ENCODE measurements at places on chromosomes 13 and 19. TPM values are rescaled to one million over a fixed set of nuclear protein-coding genes. Genes with fewer than 3 reads are reported as not detected.

DNA sequence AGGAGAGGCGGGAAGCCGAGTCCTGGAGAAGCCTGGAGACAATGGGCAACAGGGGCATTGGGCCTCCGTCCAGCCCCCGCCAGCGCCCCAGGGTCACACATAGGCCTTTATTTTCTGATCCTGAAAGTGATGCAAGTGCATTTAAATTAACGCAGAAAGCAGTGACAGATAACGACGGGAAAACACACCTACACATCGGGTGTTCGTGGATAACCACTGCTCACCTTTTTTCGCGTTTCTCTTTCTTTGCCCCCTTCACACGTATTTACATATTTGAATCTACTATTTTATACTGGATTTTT is 30.4 kb upstream of the GRTP1 start:
- peaks cover 3% of the 10 kb centered on the region for H3K4me1 ChIP-seq
- no peak overlapping the region for H3K27ac ChIP-seq
- peak overlapping the region; percentile 69 for H3K4me3 ChIP-seq
- H3K27me3 ChIP-seq, result peaks cover 3% of the 10 kb centered on the region

- peaks cover 16% of the 10 kb centered on the region for H3K4me1 ChIP-seq
- H3K27me3 ChIP-seq, result peaks cover 13% of the 10 kb centered on the region
- H3K4me3 ChIP-seq, result peak overlapping the region; percentile 72
- no peak overlapping the region for H3K27ac ChIP-seq
Measured at GRCh38 chr19:10636304-10636972, 11.1 kb downstream of the SLC44A2 start.

Gene TBC1D17
- 36.8 TPM for total RNA-seq

Gene DYRK1B
- total RNA-seq, result 29.5 TPM

Gene ETV2
- 1,894 TPM for total RNA-seq

DNA sequence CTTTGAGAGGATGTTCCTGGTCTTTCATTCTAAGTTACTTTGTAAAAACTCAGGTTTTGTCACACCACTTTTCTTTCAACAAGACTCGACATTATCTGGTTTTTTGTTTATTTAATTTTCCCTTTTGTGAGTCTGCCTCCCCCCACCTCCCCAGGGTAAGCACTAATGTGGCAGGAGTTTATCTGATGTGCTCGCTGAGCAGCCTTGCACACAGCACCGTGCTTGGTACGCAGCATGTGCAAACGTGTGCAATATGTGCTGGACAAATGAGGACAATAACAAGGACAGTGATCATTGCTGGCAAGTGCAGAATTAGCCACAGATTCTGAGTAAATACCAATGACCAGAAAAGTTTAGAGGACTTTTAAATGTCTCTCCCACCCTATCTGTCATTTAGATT is 391.4 kb downstream of the IRS2 start:
- no peak overlapping the region for H3K27ac ChIP-seq
- H3K36me3 ChIP-seq, result peaks cover 3% of the 10 kb centered on the region
- no peaks in the 10 kb centered on the region for H3K4me1 ChIP-seq
- DNase-seq, result no peak
- no peak overlapping the region for H3K4me3 ChIP-seq

Gene CYP4F8
- not detected for total RNA-seq

- H3K27me3 ChIP-seq, result peaks cover 33% of the 10 kb centered on the region
- no peak for DNase-seq
- H3K36me3 ChIP-seq, result no peaks in the 10 kb centered on the region
- H3K4me1 ChIP-seq, result peaks cover 27% of the 10 kb centered on the region
- H3K4me3 ChIP-seq, result peak overlapping the region; percentile 91
Measured at GRCh38 chr13:52849291-52850071, 1.0 kb upstream of the PCDH8 start.

- no peak for DNase-seq
- H3K36me3 ChIP-seq, result peaks cover 29% of the 10 kb centered on the region
- peak overlapping the region; percentile 94 for H3K27ac ChIP-seq
- H3K4me3 ChIP-seq, result peak overlapping the region; percentile 59
Measured at GRCh38 chr19:38695317-38695683, 47.9 kb downstream of the ACTN4 start.

GRCh38 chr13:26965952-26966700 is 205.5 kb downstream of the USP12 start:
- H3K27me3 ChIP-seq, result peaks cover 4% of the 10 kb centered on the region
- H3K27ac ChIP-seq, result no peak overlapping the region
- no peaks in the 10 kb centered on the region for H3K4me1 ChIP-seq
- no peak for DNase-seq

DNA sequence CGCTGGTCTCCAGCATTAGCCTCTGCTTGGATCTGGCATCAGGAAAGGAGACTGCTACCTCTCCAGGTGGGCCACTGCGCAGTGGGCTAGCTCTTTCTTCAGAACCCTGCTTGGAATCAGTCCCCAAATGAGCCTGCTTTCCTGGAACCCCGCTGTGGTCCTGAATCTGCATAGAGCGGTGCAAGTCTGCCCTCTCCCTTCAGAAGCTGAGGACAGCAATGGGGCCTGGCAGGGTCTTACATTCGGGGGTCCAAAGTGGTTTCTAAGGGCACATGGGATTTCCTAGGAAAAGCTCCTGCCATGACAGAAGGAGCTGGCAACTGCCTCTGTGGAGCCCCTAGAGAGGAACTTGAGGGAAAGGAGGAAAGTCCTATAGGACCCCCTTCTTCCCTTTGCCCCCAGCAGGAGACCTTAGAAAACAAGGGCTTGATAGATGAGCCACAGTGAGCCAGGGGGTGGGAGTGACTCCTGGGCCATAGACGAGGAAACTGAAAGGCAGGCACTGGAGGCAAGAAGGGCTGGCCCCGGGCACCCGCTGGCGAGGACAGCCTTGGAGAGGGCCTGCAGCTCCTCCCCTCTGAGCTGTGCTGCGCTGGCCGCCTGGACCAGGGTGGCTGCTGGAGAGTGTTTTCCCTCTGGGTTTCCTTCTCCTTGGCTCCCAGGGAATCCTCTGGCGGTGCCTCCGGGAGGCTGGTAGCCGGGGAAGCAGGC is 1.4 kb upstream of the VSTM2B start:
- no peak overlapping the region for H3K27ac ChIP-seq
- DNase-seq, result peak; percentile 17
- H3K27me3 ChIP-seq, result peaks cover 21% of the 10 kb centered on the region
- no peak overlapping the region for H3K4me3 ChIP-seq
- peaks cover 3% of the 10 kb centered on the region for H3K36me3 ChIP-seq
- H3K4me1 ChIP-seq, result peaks cover 9% of the 10 kb centered on the region

- no peak for DNase-seq
- no peak overlapping the region for H3K4me3 ChIP-seq
- H3K4me1 ChIP-seq, result peaks cover 13% of the 10 kb centered on the region
- no peak overlapping the region for H3K27ac ChIP-seq
Measured at GRCh38 chr13:50403311-50403710, 388.1 kb downstream of the KCNRG start.

Gene POSTN
- 0.41 TPM for total RNA-seq

- no peak for DNase-seq
- H3K36me3 ChIP-seq, result no peaks in the 10 kb centered on the region
- H3K27me3 ChIP-seq, result peaks cover 7% of the 10 kb centered on the region
- no peak overlapping the region for H3K4me3 ChIP-seq
- H3K4me1 ChIP-seq, result peaks cover 8% of the 10 kb centered on the region
Measured at GRCh38 chr13:24614306-24615080, 65.7 kb upstream of the ATP12A start.

- H3K4me1 ChIP-seq, result peaks cover 36% of the 10 kb centered on the region
- peaks cover 28% of the 10 kb centered on the region for H3K27me3 ChIP-seq
- H3K27ac ChIP-seq, result no peak overlapping the region
- peaks cover 62% of the 10 kb centered on the region for H3K36me3 ChIP-seq
Measured at GRCh38 chr19:48735031-48735615, 5.3 kb downstream of the RASIP1 start.

DNA sequence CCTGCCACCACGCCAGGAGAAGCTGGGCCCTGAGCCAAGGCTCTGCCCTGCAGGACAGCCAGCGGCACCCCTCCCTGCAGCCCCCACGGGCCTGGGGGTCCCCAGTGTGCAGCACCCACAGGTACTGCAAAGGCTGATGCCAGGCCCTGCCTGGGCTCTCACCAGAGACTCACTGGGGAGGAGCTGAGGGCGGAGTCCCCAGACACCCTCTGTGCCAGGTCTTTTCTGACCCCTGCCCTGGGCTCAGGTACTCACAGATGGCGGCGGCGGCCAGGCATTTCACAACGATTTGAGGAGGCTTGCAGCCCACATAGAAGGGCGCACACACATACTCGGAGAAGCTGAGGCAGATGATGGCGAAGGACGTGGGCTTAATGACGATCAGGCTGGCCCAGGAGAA is 5.7 kb downstream of the SLC7A9 start:
- H3K36me3 ChIP-seq, result no peaks in the 10 kb centered on the region
- H3K4me1 ChIP-seq, result no peaks in the 10 kb centered on the region
- no peak for DNase-seq
- H3K27ac ChIP-seq, result no peak overlapping the region
- H3K4me3 ChIP-seq, result no peak overlapping the region

- DNase-seq, result no peak
- peaks cover 17% of the 10 kb centered on the region for H3K36me3 ChIP-seq
- peaks cover 28% of the 10 kb centered on the region for H3K27me3 ChIP-seq
- peak overlapping the region; percentile 20 for H3K27ac ChIP-seq
Measured at GRCh38 chr19:49807904-49808675, 5.0 kb downstream of the FUZ start.

DNA sequence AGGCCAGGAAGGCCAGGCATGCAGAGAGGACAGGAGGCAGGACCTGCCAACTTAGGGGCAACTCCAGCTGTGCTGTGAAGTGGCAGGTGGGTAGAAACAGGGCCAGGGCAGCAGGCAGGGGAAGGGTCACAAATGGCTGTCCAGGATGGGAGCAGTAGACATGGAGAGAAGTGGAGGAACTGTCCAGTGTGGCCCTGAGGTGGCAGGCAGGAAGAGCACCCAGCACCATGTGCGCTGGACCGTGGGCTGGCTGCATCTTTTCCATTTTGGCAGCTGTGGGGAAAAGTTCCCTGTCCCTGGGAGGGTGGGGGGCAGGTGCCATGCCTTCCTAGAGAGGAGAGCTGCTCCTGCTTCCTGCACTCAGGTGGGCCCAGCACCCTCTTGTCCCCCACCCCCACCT is 13.8 kb downstream of the DEDD2 start:
- peaks cover 19% of the 10 kb centered on the region for H3K4me1 ChIP-seq
- peaks cover 67% of the 10 kb centered on the region for H3K36me3 ChIP-seq
- no peak overlapping the region for H3K27ac ChIP-seq
- H3K4me3 ChIP-seq, result no peak overlapping the region
- H3K27me3 ChIP-seq, result peaks cover 9% of the 10 kb centered on the region

DNA sequence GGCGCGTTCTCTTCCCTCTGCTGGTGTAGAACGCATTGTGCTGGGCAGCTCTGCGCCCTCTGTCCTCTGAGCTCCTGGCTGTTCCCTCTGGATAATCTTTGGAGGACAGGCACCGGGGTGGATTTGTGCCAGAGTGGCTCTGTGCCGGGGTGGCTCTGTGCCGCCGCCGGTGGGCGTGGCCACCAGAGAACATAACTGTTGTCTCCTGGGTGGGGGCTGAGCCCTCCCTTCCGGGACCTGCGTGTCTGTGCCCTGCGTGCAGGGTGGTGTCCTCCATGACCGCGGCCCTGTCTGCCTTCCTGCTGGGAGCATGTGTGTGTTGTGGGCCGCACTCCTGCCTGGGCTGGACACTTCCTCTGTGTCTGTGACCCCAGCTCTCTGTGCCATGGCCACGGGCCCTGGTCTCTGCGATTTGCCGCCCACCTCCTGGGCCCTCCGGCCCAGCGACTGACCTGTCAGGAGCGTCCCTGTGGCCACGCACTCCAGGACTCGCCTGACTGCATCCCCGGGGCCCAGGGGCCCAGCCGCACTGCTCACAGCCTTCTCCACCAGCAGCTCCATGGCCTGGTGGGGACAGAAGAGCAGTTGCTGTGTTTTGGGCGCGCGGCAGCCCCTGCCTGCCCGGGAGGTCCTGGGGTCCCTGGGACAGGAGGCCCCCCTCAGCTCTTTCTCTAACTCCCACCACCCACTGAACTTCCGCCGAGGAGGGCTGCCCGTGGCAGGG is 22.4 kb upstream of the MATK start:
- no peak overlapping the region for H3K27ac ChIP-seq
- peaks cover 11% of the 10 kb centered on the region for H3K4me1 ChIP-seq
- no peak for DNase-seq
- H3K4me3 ChIP-seq, result peak overlapping the region; percentile 83
- peaks cover 6% of the 10 kb centered on the region for H3K27me3 ChIP-seq

- H3K4me1 ChIP-seq, result peaks cover 13% of the 10 kb centered on the region
- H3K27ac ChIP-seq, result no peak overlapping the region
Measured at GRCh38 chr13:24056616-24057137, 103.8 kb upstream of the SPATA13 start.

Gene ZNF221
- 7.3 TPM for total RNA-seq

DNA sequence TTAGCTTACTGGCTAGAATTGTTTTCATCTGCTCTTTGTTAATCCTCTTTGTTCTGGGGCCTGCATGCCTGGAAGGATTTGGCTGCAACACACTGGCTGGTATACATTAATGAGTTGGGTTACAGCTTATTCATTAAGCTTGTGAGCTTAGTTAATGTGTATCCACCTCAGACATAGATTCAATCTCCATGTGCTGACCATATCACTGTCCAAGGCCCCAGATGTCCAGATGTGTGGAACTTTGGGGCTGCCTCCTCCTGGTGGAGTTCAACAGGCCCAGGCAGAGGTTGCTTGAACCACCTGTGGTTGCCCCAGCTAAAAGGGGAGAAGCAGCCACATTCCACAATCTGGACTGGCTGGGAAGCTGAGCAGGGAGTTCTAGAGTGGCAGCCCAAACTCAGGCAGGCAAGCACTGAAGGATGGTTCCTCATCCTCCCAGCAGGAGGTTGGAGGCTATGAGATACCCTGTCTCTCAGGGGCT is 5.4 kb downstream of the DIAPH3 start:
- no peak overlapping the region for H3K27ac ChIP-seq
- H3K27me3 ChIP-seq, result peaks cover 4% of the 10 kb centered on the region
- no peak for DNase-seq
- peaks cover 6% of the 10 kb centered on the region for H3K36me3 ChIP-seq
- H3K4me3 ChIP-seq, result no peak overlapping the region

DNA sequence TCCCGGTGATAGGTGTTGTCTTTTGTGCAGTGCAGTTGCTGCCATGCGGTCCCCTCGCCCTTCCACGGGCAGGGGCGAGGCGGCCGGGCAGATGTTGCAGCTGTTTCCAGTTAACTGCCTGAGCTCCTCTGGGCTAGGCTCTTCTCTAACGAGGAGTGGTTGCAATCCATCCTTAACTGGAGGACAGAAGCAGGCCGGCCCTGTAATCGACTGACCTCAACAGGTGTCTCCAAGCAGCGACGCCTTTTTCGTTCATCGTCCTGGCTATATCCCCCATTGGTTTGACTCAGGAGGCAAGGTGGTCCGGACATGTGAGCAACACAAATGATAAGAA is 1.9 kb upstream of the TSC22D1 start:
- DNase-seq, result no peak
- peak overlapping the region; percentile 62 for H3K27ac ChIP-seq
- peaks cover 31% of the 10 kb centered on the region for H3K4me1 ChIP-seq
- H3K36me3 ChIP-seq, result peaks cover 17% of the 10 kb centered on the region
- peak overlapping the region; percentile 89 for H3K4me3 ChIP-seq

Gene ETHE1
- 42.9 TPM for total RNA-seq

Gene GNG8
- not detected for total RNA-seq

- H3K27ac ChIP-seq, result peak overlapping the region; percentile 90
- no peak overlapping the region for H3K4me3 ChIP-seq
- DNase-seq, result no peak
- H3K4me1 ChIP-seq, result peaks cover 50% of the 10 kb centered on the region
Measured at GRCh38 chr13:21033856-21034602, 27.4 kb downstream of the LATS2 start.
